HCT116 (cell line): ENCODE measurements at places on chromosomes 6 and 20. TPM values are rescaled to one million over a fixed set of nuclear protein-coding genes. Genes with fewer than 3 reads are reported as not detected.

DNA sequence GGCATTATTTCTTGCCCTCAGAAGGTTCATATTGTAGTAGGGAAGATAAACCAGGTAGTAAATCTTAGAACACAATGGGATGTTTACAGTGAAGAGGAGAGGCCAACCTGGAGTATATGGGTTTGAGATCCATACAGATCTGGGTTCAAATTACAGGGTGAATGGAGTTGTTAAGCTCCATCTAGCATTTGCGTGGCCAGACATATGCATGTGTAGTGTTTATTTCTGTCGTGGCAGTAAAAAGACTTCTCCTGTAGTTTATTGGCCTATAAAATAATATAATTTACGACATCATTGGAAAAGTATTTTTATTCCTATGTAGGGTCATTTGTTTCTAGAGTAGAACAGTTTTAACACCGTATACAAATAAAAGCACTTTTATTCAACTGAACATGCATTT, 25.2 kb upstream of the TULP4 start:
- no peak for DNase-seq

DNA sequence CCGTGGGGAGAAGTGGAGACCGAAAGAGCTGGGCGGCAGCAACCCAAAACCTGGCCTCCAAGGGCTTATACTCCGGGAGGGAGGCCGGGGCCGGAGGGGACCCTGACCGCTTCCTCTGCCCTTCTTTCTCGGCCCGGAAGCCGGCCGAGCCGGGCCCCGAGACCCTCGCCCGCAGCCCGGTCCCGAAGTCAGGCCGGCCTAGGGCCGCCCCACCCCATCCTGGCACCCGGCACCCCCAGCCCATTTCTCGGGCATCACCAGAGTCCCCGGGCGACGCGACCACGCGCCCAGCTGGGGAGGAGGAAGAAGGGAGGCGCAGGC, 572 bp upstream of the ZDHHC14 start:
- no peak for DNase-seq

Gene CUTA
- 186 TPM for total RNA-seq

Gene MACROD2
- total RNA-seq = 3.7 TPM

- DNase-seq = no peak
Measured at GRCh38 chr6:168097621-168098430, 18.8 kb upstream of the FRMD1 start.

DNA sequence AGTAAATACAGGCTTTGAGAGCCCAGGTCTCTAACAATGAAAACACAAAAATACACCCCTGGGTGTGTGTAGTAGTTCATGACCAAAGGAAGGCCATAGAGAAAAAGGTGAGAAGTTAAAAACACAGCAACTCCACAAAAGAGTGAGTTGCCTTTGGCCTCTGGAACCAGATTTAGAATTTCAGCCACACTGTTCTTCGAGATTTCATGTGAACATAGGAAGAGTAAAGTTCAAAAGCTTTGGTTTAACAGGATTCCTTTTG, 43.5 kb upstream of the RIN2 start:
- no peak for DNase-seq

DNA sequence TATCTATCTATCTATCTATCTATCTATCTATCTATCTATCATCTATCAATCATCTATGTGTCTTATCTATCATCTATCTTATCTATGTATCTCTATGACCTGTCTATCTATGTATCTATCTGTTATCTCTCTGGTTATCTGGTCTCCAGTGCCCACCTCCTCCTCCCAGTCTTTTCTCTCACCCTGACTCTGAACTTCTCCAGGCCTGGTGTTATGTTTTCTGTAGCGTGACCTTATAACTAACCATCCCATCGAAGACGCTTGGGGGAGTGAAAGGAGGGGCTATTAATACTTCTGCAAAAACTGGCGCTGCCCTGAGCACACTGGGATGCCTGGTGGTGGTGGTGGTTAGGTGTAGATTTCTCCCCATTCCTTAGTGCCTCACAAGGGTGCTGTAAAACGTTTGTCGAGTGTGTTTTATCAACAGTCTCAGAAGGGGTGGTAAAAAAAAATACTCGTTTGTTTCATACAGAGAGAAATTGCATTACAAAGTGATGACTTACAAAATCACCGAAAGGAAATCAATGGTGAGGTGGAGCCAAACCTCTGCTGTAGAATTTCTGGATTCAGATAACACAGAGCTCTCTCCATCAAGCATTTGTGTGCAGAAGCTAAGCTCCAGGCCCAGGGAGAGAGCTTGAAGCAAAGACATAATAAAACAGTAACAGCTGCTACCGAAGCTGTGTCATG, 156.2 kb downstream of the BCAS1 start:
- DNase-seq = no peak

Gene SNPH
- total RNA-seq = 3.2 TPM

DNA sequence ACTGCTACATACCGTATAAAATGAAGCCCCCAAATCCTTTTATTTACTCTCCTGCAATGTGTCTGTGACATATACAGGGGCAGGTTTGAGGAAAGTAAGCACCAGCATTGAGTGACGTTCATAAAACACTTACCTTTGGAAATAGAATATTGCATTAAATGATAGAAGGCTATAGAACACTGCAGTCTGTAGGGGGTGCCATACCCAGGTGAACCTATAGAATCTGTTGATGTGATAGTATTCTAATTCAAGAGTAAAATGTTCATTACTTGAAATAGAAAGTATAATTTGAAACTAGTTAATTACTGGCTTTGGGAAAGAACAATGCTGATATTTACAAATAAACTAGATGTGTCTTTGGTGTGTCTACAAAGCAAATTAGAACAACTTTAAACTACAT, 47.0 kb upstream of the PRL start:
- no peak for DNase-seq

DNA sequence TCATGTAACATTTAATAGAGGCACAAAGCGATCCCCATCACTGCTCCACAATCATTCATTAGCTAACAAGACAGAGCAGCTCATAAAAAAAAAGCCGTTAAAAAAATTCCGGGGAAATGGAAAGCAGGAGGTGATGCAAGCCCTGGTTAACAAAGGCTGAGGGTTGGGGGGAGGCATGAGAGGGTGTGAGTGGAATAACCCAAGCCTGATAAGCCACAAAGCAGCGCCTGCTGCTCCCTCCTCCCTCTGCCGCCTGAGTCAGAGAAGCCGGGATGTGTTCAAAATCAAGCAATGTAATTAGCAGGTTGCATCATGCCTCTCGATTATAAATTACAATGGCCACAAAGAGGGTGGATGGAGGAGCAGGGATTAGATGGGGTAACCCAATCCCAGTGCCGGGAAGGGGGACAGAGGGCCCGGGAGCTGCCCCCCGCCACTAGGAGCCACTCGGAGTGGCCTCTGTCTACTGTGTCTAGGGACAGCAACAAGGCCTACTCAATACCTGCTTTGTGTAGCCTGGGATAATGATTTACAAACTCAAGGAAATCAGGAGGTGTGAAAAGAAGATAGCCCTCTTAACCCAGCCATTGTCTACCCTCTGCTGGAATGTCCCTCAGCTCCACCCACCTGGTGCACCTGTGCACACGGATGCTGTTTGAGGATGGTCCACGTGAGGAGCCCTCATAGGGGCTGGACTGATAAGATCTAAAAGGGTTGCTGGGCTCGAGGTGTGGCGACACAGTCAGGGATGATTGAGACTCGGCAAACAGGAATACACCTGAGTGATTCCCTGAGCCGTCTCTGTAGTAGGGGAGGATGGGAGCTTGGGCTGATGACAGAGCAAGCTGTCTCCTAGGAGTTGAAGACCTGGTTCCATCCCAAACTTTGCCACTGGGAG, 156.9 kb downstream of the VEGFA start:
- peak; percentile 72 for DNase-seq

Gene TRIM40
- total RNA-seq = not detected

- DNase-seq = no peak
Measured at GRCh38 chr6:135830452-135830881, 21.0 kb upstream of the PDE7B start.

Gene CNR1
- total RNA-seq = not detected

Gene ZNF76
- total RNA-seq = 47.5 TPM

DNA sequence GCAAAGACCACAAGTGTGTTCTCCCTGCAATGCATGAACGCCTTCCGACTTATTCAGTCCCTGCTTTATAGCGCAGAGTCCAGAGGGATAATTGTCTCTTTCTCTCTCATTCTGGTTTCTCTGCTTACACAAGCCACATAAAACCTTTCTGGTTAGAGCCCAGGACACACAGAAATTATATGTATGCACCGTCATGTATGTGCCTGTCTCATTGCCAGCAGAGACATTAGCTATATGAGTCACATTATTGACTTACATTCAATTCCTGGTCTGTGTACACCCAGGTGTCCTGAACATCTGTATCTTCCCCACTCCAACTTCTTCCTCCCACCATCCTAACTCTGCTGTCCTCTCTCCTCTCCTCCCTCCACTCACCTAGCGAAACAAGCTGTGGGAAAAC, 44.0 kb downstream of the LRFN2 start:
- DNase-seq = no peak

Gene PRSS35
- total RNA-seq = 0.37 TPM
